ENCODE measurements at places on chromosomes 2 and 18.

DNA sequence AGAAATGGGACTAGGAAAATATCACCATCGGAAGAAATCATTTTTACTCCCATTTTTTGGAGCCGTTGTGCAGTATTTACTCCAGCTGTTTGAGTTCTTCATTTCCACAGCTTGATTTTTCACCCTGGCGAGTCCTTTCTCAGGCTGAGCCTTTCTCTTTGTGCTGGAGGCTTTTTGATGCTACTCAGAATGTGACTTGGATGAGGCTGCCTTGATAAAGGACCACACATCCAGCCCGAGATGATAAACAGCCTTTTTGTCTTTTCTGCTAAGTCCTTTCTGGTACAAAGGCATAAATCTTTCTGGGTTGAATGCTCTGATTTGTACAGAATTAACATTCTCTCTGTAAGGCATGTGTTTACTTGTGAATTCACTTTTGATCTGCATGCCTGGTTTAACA is 17.6 kb upstream of the CTDP1 start:
- no peak for DNase-seq

- no peak for DNase-seq
These were observed 256.1 kb downstream of the PAX3 start for GRCh38 chr2:222042666-222043065.

- DNase-seq, result no peak
These were observed 165.8 kb upstream of the TCF4 start for GRCh38 chr18:55753643-55754263.

GRCh38 chr2:12623051-12623450 is 93.7 kb upstream of the TRIB2 start:
- DNase-seq, result no peak

DNA sequence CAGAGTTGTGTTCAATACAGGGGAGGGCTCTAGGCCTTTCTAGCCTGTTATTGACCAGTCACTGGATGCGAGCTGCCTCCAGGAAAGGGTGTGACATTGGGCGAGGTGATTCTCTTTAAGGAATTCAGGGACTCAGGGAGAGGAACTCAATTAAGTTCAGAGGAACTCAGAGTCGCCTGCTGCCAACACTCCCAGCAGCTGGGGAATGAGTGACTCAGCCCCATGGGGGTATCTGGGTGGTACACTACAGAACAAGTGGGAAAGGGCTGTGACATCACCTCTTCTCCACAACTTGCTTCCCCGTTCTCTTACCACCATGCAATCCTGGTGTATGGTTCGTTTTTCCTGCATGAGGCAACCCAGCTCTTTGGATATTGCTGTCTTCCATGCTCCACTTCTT is 50.4 kb upstream of the CYRIA start:
- no peak for DNase-seq

DNA sequence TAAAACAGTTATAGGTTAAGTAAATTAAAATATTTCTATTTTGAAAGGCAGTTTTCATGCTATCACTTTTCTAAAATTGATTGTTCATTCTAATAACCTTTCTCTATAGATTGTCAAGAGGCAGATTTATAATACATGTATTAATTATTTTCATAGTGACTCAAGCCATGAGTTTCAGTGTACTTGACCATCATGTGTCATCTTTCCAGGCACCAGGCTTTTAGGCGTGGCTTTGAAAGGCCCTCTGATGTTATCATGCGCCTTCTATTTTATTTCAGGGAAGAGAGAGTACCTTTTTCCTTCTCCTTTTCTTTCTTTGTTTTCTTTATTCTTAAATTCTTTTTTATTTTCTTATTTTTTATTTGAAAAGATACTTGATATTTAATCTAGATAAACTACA is 128.3 kb upstream of the ETAA1 start:
- DNase-seq, result no peak

- no peak for DNase-seq
These were observed 143.0 kb downstream of the CELF4 start for GRCh38 chr18:37422596-37422995.

- no peak for DNase-seq
These were observed 8.3 kb downstream of the WNT6 start for GRCh38 chr2:218867900-218868299.

DNA sequence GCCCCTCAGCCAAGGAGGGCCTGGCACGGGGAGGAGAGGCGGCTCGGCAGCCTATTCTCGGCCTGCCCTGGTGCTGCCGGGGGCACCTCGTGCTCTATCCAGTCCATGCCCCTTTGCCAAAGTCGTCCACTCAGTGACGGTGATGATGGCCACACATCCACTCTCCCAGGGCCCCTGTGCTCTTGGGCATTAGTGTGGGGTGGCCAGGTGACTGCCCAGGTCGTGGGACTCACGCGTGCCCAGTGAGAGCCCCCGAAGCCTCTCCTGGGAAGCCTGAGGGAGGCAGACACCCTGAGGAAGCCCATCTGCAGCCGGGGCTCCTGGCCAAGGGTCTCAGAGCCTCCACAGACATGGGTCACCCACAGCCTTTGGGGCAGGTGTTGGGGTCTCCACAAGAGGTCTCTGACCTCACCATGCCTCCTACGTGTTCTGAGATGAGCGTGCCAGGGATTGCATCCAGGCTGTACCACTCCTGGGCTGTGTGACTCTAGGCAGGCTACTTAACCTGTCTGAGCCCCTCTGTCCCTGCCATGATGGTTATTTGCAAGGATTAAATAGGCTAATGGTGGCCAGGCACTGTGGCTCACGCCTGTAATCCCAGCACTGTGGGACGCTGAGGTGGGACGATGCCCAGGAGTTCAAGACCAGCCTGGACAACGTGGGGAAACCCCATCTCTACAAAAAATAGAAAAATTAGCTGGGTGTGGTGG is 12.9 kb downstream of the RAMP1 start:
- DNase-seq, result no peak

DNA sequence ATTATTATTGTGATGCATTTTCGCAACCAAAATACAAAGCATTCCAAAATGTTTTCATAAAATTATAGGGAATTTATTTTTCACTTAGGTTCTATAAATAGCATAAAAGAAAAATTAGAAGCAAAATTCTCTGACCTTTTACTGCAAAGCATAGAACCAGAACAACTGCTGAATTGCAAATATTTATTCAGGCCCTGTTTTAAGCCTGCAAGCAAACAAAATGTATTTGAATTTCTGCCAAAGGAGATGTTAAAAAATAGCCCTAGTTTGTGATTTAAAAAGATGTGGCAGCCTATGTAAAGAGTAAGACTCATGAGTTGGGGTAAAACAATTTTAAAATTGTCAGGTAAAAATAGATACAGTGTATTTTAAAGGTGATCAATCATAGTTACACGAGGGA is 138.1 kb downstream of the KCNJ3 start:
- no peak for DNase-seq

DNA sequence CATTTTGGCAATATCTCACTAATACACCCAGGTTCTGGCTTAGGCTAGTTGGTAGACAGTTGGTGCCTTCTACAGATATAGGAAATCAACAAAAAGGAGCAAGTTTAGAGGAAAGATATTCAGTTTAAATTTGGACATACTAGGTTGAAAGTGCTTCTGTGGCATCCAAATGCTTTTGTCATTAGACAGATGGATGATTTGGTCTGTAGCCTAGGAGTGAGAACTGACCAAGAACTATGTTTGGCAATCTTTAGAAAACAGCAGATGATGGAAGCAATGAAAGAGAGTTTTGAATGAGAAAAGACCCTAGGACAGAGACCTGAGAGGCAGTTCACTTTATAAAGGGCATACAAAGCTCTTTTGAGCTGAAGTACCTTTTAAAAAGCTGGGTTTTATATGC is 201.3 kb upstream of the FSHR start:
- no peak for DNase-seq

GRCh38 chr2:172596776-172597175 is 40.9 kb downstream of the PDK1 start:
- no peak for DNase-seq

DNA sequence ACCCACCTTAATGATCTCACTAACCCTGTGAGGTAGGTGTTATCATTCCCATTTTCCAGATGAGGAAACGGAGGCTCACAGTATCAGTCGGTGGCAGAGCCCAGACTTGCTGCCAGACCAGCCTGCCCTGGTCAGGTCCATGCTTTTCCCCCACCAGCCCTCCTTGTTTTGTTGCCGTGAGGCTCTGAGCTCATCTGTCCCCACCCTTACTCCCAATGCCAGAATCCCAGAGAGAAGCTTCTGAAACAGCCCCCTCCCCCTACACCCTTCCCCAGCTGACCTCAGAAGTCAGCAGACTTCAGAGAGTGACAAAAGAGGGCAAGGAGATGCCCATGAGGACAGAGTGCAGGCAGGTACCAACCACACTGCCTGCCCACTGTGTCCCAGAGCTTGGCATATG is 20.8 kb upstream of the TNS1 start:
- DNase-seq, result peak; percentile 12

GRCh38 chr18:49988733-49989132 is 175.4 kb upstream of the ACAA2 start:
- peak; percentile 28 for DNase-seq

GRCh38 chr2:233225230-233226068 is 26.0 kb upstream of the ATG16L1 start:
- DNase-seq, result no peak

GRCh38 chr18:68665628-68666027 is 49.3 kb downstream of the TMX3 start:
- DNase-seq, result no peak

GRCh38 chr2:21822505-21822904 is 698.7 kb downstream of the TDRD15 start:
- no peak for DNase-seq

DNA sequence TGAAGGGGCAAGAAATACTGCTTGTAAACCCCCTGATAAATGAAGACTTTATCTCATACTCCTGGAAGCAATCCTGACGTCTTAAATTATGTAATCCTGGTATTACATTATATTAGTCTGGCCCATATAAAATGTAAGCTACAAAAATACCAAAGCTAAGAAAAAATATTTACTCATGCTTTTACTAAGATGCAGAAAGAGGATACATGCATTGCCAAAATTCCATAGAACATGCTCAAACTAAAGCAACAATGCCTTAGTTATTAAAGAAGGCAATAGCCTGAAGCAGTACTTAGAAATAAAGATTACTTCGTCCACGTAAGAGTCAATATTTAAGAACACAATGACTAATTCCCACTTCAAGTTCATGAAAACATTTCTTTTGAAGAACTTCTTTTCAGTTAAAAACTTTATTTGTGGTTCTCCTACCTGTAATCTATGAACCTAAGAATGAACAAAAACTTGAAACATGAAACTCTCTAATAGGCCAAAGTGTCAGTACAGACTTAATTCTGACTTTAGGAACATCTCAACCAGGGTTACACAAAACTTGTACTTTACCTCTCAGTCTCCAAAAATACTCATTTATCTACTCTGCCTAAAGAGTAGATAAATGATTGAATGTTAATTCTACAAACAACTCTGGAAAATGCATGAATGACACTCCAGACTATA is 117.3 kb downstream of the THADA start:
- DNase-seq, result no peak

- DNase-seq, result no peak
These were observed 118.4 kb downstream of the SH3BP4 start for GRCh38 chr2:235070063-235070706.

- no peak for DNase-seq
These were observed 212.5 kb upstream of the TMEM200C start for GRCh38 chr18:6107794-6108193.

- DNase-seq, result no peak
These were observed 124.3 kb upstream of the AQP4 start for GRCh38 chr18:26989842-26990241.

DNA sequence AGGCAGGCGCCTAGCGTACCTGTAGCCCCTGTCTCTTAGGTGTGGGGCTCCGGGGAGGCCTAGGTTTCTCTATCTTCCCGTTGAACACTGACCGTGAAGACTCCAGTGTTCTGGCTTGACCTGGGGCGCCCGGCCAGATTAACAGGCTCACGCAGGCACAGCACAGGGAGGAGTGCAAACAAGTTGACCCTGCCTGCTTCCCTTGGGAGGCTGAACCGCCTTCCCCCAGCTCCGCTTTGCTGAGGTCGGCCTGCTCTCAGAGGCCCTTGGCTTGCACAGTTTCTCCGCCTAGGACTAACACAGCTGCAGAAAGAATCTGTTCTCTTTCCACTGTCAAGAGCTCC is 567 bp downstream of the PCYOX1 start:
- DNase-seq, result peak; percentile 83

DNA sequence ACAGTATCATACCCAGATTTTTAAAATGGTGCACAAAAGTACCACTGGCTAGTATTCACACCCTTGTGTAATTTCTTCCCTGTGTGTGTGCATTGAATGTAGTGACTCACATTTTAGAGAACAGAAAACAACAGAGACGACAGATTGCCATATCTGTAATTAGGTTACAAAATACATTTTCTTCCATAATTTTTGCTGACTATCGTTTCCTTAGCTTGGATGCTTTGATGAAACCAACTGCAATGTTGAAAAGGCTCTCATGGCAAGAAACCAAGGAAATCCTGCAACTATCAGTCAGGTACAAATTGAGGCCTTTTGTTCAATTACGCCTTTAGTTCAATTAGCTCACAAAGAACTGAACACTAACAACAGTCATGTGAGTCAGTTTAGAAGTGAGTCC is 484.4 kb downstream of the ZNF804A start:
- DNase-seq, result no peak

DNA sequence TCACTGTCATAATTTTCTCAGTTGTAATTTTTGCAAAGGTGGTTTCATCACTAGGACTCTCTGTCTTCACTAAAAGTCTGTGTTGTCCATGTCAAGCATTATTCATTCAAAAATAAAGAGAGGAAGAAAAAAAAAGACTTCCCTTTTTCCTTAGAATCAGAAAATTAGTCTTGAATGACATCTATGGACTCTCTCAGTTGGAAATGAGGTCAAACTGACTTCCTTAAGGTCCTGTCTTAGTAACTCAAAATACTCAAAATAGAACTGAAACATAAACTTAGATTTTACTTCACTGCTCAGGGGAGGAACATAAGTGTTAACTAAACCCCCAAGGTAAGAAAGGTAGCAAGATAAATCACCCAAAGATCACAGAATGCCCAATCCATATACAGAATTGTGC is 2.2 kb upstream of the ZNF407 start:
- no peak for DNase-seq

GRCh38 chr2:219947575-219947974 is 320.1 kb downstream of the SLC4A3 start:
- DNase-seq, result no peak

DNA sequence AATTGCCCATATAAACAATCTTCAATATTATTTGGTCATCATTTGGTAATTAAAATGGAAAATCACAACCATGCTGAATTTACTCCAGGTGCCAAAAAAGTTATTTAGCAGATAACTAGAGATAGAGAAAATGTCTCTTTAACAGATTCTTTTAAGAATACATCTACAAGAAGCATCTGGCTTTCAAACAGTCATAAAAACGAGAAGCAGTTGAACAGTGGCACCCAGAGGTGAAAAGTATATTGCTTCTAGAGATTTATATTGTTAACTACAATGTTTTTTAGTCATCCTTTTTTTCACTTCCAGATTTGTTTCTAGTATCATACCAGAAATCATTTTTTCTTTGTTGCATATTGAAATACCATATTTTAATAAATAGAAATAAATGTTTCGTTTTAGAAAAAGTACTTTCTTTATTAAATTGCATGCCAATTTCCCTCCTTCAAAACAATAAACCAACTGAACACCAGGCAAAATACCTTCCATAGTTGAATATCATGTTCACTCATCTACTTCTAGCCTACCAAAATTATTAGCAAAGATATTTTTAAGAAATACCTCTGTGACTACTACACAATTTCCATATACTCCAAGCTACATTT is 65.4 kb upstream of the HNRNPA3 start:
- DNase-seq, result no peak
